Aortic smooth muscle cell (primary cell): ENCODE measurements at places on chromosomes 7 and 10. TPM values are rescaled to one million over a fixed set of nuclear protein-coding genes. Genes with fewer than 3 reads are reported as not detected.

Gene PDE6C
- total RNA-seq, result not detected in 2 replicates

Gene PAPOLB
- total RNA-seq, result 0.13 and 0.19 TPM in 2 replicates

Gene LRMDA
- total RNA-seq, result 4.6 and 7.8 TPM in 2 replicates

Gene NEUROG3
- not detected in 2 replicates for total RNA-seq

Gene GIMAP7
- 0.44 and 1.8 TPM in 2 replicates for total RNA-seq

Gene PLXNA4
- 1.5 and 2.0 TPM in 2 replicates for total RNA-seq

Gene UBN2
- total RNA-seq, result 3.7 and 6.4 TPM in 2 replicates

Gene CH25H
- 0.12 and 0.40 TPM in 2 replicates for total RNA-seq

Gene CALHM1
- total RNA-seq, result not detected in 2 replicates

Gene TFR2
- total RNA-seq, result 0.31 and 0.40 TPM in 2 replicates

Gene ZNF273
- 2.7 and 3.4 TPM in 2 replicates for total RNA-seq

Gene TMEM130
- total RNA-seq, result 0.25 and 0.40 TPM in 2 replicates

Gene GIMAP2
- 0.68 and 1.6 TPM in 2 replicates for total RNA-seq

Gene OGDHL
- total RNA-seq, result 0.26 and 0.68 TPM in 2 replicates

Gene NME8
- total RNA-seq, result not detected in 2 replicates

Gene PPP1R3C
- total RNA-seq, result 92.1 and 124 TPM in 2 replicates

Gene AQP1
- total RNA-seq, result 127 and 148 TPM in 2 replicates

Gene VSTM2A
- not detected in 2 replicates for total RNA-seq

Gene NOS3
- 1.7 and 3.7 TPM in 2 replicates for total RNA-seq

Gene ODAD2
- total RNA-seq, result 0.40 and 0.68 TPM in 2 replicates
